ENCODE measurements at places on chromosomes 7 and 10.

DNA sequence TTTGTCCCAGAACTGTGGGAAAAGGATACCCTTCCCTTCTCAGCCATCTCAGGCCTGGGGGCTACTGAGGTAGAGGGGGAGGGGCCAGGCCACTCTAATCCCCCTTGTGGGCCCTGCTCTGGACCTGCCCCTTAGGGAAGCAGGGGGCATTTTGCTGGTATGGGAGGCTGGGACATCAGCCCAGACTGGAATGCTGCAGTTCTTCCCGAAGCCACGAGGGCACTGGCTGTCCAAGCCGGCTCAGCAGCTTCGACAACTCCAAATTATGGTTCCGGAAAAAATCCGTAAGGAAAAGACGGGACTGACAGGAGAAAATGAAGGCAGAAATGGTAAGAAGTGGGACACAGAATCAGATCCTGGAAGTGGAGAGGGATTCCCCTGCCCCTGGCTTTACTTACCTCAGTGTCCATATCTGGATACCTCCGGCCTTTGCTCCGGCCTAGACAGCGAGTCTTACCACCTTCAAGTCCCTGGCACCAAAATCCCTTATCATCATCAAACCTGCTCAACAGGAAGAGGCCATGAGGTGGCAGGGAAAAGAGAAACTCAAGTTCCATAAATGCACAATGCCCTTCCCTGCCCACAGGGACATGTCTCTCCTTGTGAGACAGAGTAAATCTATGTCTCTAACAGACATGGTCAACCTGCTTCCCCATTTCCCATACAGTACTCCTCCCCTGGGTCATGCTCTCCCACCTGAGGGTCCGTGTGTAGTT lies 9.0 kb downstream of the NDST2 start:
- no peak for DNase-seq

DNA sequence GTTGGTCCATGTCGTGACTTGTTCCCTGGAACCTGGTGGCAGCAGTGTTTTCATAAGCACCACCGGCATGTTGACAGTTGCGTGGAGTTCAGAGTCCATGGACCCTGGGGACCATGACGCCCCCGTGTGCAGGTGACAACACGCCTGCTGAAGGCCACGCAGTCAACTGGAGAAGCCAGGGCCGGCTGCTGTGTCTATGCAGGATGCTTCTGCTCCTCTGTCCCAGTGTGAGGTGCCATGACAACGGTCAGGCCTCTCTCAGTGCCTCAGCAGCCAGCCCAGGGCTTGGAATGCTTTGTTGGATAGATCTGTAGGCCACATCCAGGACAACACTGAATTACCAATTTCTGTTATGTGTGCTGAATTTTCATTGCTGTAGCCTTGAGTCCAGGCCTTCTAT lies 10.7 kb upstream of the VIPR2 start:
- DNase-seq, result no peak

GRCh38 chr7:89994483-89994882 lies 159.8 kb upstream of the STEAP1 start:
- no peak for DNase-seq

DNA sequence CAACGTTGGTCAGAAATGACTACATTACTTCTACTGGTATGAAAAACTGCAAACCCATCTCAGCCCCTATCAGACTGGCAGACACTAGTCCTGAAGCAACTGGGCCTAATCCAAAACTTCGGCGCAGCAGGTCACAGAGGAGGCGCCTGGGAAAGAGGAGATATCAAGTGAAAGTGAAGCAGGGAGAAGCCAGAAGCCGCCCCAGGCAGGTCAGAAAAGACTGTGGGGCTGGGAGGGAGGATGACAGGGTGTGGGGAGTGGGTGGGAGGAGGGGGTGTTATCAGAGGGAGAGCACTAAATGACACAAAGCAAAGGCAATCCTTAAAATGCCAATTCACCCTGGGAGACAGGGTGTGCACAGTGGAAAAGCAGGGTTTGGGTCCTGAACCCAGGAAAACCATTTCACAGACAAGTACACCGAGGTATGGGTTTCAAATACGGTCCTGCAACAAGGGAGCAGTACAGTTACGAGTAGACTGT lies 731 bp downstream of the CHCHD3 start:
- peak; percentile 36 for DNase-seq

GRCh38 chr10:70437721-70438120 lies 3.8 kb downstream of the NODAL start:
- DNase-seq, result no peak

- DNase-seq, result peak; percentile 51
These were observed 97.4 kb downstream of the ELFN1 start for GRCh38 chr7:1767524-1767923.

- no peak for DNase-seq
These were observed 2.7 kb downstream of the MAFK start for GRCh38 chr7:1533255-1533546.

DNA sequence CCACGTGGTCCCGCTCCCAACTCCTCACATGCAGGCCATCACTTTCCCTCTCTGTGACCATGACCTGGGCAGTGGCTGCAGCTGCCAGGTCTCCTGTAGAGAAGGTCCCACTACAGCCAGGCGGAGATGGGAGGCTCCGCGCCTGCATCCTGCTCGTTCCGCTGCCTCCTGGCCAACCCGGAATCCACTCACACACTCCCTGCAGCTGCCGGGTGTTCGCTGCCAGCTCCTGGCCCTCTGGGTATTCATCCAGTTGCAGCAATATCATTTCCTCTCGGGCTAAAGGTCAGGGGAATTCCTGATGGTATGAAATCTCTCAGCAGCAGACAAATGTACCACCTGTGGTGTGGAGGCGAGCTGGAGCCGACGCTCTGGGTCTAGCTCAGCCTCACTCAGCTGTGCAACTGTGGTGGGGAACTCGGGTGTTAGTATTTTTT lies 65.7 kb downstream of the TLL2 start:
- peak; percentile 30 for DNase-seq

- DNase-seq, result no peak
These were observed 219.8 kb downstream of the AUTS2 start for GRCh38 chr7:69817841-69818635.

DNA sequence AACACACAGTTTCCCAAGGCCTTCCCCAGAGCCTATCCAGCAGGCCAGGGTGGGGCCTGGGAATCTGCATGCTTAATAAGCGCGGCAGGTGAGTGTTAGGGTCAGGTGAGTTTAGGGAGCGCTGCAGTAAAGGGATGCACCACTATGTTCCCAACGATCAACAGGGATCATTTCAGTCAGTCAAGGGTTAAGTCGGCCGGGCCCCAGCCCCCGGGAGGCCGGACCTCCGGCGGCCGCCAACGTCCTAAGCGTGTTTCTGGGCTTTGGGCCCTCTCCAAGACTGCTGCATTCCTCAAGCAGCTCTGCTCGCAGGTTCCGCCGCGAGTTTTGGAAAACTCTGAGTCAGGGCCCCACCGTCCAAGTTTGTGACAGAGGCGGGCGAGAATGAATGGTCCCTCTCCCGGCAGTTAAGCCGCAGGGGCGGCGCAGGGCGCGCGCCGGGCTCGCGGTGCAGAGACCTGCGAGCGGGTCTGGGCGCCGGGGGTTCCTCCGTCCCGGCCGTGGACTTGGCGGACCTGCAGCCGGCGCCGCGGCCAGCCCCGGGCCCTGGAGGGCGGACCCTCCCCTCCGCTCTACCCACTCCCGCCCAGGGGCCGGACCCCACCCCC lies 81.6 kb downstream of the ARHGAP22 start:
- peak; percentile 30 for DNase-seq

- no peak for DNase-seq
These were observed 19.8 kb downstream of the PIK3AP1 start for GRCh38 chr10:96700374-96701099.

DNA sequence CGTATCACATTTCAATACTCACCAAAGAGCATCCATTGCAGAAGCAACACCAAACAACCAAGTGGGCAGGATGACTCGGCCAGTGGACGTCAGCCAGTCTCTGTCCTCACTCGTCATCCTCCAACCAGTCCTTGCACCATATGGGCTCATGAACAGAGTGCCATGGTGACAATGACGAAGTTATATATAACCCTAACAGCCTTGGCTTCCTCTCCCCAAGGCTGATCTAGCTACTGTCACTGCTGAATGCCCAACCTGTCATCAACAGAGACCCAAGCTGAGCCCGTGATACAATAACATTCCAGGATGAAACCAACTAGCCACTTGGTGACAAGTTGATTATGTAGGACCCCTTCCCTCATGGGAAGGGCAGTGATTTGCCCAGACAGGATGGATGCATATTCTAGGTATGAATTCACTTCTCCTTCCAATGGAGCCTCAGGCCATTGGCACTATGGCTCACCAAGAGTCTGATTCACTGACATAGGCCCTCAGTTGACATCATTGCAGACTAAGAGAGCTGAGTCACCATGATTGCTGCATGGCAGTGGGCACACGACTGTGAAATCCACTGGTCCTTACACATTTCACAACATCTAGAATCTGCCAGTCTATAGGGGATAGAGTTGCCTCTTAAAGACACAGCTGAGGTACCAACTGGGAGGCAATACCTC lies 26.3 kb upstream of the PPIF start:
- DNase-seq, result peak; percentile 92

DNA sequence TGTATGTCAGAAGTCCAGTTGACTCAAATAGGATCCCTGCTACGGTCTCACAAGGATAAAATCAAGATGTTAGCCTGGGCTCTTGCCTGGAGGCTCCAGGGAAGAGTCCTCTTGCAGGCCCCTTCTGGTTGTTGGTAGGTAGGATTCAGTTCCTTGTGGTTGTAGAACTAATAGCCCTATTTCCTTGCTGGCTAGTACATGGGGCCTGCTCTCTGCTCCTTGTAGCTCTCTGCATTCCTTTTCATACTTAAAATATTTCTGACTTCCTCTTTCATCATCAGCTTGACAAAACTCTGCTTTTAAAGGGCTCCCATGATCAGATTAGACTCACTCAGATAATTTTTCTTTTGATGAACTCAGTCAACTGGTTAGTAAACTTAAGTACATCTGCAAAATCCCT lies 756.7 kb downstream of the GATA3 start:
- DNase-seq, result no peak

- DNase-seq, result no peak
These were observed 41.3 kb downstream of the CNNM2 start for GRCh38 chr10:102959360-102959759.

- no peak for DNase-seq
These were observed 120.2 kb downstream of the SORBS1 start for GRCh38 chr10:95440756-95441546.

DNA sequence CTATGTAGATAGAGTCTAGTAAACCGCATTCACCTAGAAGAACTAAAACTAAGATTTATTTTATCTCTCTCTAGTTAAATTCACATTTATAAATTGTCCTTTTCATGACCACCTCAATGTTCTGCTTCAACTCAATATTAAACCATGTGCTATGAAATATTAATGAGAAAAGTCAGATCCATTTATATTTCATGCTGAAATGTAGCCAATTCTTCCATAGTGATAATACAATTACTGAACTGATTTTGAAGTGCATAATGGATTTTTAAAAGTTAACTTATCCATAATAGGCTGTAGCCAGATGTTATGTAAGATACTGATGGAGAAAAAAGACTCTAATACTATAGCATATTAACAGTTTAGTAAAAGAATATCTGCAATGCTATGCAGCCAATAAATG lies 479.7 kb upstream of the PCDH15 start:
- no peak for DNase-seq

- peak; percentile 66 for DNase-seq
These were observed 100.8 kb downstream of the C10orf90 start for GRCh38 chr10:126569513-126570244.

- no peak for DNase-seq
These were observed 27.4 kb downstream of the POM121L12 start for GRCh38 chr7:53062796-53063195.

DNA sequence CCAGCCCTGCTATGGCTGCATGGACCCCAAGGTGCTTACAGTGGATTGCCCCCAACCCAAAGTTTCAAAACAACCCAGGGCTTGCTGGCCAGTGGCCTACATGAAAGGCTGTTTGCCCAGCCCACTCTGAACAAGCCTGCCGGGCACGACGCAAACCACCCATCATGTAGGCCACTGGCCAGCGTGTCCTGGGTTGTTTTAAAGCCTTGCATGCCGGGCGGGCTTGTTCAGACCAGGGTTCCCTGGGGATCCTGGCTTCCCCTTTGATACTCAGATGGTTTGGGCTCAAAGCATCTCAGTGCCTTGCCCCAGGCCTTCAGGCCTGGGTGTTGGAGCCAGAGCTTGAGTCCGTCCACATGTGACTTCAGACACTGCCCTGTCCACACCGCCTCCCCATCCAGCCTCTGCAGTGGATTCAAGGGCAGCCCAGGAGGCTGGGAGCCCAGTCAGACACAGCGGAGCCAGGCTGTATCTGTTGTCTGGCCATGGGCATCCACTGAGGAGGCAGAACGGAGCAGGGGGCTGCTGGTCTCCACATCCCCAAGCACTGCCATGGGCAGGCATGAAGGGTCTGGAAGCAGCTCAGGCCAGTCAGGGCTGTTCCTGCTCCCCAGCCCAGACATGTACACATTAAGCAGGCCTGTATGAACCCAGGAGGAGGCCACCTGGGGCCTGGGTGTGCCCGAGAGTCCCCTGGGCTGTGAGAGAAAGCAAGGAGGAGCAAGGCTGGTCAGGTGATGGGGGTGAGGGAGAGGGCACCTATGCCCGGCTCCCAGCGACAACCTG lies 4.0 kb upstream of the ADIRF start:
- DNase-seq, result no peak

GRCh38 chr7:149071182-149071635 lies 19.3 kb downstream of the ZNF786 start:
- DNase-seq, result no peak

DNA sequence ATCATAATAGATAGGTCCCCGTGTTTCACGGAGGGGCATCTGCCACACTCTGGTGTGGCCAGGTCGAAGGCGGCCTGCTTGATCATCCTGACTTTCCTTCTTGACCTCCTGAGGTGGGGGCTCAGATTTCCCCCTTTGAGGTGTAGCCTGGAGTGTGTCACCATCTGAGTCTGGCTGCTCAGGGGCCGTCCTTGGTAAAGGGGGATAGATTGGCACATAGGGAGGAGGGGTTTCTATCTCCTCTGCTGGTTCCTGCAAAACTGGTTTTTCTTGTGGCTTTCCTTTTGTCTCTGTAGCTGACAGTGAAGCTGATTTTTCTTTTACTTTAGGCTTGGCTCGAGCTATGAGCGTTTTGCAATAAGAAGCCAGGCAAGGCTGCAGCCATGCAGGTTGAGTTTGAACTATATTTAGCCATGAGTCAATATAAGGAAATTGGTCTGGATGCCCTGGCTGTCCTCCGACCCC lies 7.1 kb upstream of the ZNF117 start:
- DNase-seq, result no peak

- DNase-seq, result no peak
These were observed 58.4 kb downstream of the ZNF22 start for GRCh38 chr10:45058992-45059561.

DNA sequence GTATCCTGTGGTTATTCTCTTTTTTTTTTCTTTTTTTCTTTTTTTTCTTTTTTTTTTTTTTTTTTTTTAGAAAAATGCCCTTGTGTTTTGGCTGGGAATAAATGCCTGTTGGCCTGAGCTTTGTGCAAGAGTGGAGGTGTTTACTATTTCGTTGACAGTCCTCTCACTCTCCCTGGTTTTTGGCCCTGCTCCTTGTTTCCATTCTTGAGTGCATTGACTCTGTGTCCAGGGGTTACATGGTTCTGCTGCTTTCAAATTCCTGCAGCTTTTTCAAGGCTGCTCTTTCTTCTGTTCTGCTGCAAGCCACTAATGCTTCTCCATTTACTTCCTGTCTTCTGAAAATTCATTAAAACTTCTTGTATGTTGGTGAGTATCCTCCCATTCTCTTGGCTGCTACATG lies 59.7 kb upstream of the TBX20 start:
- DNase-seq, result no peak

All from Daoy (cell line).